Activated T-helper 2 cell treated with anti-CD3 and anti-CD28 coated beads, Interferon-gamma antibody, Interleukin-2, Interleukin-4, amounts not matched to agents 10 μg/mL and 5 μg/mL and 100 μg/mL, durations not matched to agents 14 hours and 24 hours and 36 hours (primary cell): ENCODE measurements at places on chromosomes 3 and 15.

GRCh38 chr3:185823078-185824044, 1.5 kb downstream of the IGF2BP2 start:
- DNase-seq: no peak

DNA sequence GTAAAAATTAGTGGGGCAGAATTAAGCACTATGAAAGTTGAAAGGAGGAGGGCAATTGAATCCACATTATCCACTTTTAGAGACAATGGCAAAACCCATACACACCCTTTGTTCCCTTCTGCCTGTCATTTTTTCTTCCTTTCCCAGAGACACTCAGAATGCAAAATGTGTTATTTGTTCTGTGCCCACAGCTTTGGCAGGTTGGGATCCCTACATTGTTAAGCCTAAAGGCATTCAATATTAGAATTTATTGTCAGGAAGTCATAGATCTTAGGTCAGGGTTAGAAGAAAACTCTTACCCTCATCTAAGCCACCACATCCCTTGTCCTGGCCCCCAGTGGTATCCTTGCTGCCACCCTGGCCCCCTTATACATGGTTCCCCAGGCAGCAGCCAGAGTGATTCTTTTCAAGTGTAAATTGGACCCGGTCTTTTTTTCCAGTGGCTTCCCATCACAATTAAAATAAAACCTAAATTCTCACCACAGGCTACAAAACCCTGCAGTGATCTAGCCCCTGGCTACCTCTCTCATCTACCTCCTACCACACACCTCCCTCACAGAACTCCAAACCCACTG, 470.1 kb upstream of the ATP11B start:
- DNase-seq: no peak

DNA sequence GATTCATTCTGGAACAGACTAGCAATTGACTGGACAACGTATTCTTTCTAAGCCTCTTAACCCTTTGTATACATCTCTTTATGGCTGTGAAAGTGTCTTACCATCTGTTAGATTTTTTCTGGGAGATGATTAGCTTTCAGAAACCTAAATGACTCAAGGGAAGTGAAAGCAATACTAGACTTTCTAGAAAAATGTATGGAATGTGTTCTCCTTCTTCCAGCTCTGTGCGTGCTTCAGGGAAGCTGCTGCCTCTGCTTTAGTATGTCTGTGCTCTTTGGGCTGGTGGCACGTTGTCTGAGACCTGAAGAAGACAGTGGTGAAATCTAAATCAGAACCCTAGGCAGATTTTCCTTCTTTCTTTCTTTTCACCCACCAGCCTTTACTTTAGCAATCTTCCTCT, 89.5 kb downstream of the ITPR1 start:
- no peak for DNase-seq

DNA sequence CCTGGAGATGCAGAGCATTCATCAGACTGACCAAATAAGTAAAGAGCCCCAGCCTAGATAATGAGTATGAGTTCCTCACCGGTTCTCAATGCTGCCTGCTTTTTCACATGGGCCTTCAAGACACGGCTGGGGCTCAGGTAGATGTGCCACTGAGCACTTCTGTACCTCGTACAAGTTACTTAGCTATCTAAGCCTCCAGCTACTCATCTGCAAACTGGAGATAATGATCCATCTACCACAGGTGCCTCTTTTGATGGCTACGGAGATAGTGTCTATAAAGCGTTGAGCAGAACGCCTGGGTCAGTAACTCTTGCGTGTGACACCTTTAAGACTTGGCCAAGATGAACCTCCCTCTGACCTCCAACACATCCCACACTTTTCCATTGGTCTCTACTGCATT, 56.3 kb downstream of the CCR4 start:
- peak; percentile 47 for DNase-seq

DNA sequence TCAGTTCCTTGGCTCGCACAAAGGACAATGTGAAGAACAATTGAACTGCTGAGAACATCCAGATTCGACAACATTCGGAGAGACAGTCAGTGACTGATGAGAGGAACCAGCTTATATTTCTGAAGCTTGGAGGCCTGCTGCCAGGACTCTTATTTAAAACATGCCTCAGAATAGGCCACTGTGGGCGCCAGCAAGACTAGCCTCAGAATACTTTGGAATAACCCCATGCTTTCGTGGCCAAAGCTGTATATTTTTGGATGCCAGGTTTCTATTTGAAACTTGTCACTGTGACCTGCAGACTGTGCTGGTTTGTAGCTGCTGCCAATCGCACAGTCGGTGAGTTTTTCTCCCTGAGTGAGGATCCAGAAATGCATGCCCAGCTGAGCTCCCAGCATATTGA, 129.9 kb upstream of the UBE3A start:
- no peak for DNase-seq

GRCh38 chr3:158908187-158908734, 106.4 kb downstream of the MFSD1 start:
- DNase-seq: no peak

DNA sequence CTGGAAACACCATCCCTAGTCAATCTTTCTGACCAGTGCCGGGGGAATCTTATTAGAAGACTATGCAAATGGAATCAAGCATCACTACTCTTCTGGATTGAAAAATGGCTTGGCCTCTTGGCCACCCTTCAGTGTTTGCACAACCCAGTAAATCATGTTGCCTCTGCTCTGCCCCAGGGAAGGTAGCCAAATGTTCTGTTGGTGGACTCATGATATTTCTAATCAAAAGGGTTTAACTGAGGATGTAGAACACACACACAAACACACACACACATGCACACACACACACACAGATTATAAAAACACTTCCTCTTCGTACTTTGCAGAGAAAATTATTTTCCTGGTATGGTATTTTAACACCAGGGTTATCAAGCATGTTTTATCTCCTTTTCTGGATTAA, 7.9 kb downstream of the RBP2 start:
- DNase-seq: no peak

DNA sequence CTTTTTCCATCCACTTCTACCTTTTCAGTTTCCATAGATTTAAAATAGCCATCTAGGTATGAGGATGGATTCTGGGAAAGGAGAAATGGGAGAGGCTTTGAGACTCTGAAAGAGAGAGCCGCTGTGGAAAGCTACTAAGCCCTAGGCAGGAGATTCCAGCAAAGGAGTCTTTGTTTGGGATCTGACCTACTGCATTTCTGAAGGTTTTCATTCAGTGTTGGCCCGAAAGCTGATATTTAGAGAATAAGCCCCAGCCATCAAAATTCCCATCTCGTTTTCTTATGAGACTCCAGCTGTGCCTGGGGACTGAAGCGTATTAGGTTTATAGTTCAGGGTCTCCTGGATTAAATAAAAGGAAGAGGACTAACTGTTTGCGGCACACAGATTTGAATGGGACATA, 19.5 kb downstream of the LIPH start:
- DNase-seq: no peak

DNA sequence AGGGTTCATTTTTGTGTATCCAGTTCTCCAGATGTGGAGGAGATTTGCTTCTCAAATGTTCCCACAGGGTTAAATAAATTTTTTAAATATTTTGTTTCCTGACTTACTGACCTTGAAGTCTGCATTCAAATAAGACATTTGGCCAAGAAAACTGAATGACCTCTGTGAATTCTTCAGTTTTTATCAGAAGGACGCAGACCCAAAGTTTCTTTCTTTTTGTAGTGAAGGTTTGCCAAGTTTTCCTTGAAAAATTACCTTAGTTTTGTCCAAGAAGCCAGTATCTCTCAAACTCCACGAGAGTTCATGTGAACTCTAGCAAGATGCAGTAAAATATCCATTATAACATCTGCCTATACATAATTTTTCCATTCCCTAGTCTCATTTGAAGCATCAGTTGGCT, 202.9 kb downstream of the ZMAT3 start:
- no peak for DNase-seq

DNA sequence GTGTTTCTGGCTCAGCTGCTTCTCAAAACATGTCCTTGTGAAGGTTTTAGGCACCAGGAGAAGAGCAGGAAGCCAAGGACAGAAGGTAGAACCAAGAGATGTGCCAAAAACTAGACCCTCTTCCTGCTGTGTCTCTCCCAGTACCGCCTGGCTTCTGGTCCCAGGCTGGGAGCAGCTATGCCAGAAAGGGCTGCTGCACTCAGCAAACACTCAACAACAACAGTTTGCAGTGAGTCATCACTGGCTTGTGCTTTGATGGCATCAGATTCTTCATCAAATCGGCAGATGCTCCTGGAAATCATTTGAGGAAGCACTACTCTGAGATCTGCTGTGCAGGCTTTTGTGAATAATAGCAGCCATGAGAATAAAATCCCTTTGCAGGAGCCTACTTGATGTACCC, 63.2 kb downstream of the DGKG start:
- no peak for DNase-seq

DNA sequence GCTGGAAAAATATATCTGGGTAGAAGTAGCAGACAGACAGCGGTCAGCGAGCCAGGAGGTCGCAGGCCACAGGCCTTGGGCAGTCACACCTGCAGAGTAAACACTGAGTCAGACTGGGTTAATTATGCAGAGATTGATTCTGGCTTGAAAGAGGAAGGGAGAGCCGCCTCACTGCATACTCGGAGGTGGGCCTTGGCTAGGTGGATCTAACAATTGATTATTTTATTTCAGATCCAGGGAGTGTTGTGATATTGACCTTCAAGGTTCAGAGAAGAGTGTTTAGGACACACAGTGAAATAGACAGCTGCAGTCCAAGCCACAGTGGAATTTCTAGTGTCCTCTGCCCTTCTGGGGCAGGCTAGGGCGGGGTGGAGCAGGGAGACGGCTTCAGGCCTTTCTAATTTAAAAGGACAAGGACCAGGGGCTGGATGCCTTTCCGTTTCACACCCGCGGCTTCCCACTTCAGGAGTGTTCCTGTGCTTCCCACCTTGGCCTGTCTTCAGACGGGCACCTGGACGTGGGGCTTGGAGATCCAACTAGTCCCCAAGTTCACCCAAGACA, 237.3 kb downstream of the XXYLT1 start:
- DNase-seq: no peak

GRCh38 chr15:64134345-64134829, 17.1 kb upstream of the SNX22 start:
- DNase-seq: no peak

- DNase-seq: no peak
Measured at GRCh38 chr3:174857301-174857700, 1.8 kb upstream of the NAALADL2 start.

DNA sequence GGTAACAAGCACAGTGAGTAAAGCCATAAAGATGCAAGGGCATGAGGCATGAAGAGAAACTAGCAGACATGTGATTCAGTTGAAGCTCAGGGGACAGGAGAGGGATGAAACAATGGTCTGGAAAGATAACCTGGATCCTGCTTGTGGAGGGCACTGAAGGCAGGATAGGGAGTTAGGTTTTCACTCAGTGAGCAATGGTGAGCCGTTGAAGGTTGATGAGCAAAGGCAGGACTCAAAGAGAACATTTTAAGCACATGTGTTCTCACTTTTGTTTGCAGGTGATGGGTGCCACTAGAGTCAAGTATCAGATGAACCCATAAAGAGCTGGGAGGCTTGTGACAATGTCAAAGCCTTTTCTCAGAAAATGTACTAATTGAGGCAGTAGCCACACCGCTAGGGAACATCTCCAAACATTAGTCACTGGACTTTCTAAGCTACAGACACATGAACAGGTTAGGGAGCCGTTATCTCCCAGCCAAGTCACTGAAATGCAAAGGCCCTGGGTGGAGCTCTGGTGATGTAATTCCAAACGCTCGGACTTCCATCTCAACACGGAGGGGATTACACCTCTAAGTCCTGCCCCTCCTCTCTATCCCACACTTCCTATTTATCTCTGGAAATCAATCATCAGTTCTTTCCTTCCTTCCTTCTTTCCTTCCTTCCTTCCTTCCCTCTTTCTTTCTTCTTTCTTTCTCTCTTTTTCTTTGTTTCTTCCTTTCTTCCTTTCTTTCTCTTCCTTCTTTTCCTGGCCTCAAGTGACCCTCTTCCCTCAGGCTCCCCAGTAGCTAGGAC, 22.7 kb downstream of the KLHL6 start:
- no peak for DNase-seq

DNA sequence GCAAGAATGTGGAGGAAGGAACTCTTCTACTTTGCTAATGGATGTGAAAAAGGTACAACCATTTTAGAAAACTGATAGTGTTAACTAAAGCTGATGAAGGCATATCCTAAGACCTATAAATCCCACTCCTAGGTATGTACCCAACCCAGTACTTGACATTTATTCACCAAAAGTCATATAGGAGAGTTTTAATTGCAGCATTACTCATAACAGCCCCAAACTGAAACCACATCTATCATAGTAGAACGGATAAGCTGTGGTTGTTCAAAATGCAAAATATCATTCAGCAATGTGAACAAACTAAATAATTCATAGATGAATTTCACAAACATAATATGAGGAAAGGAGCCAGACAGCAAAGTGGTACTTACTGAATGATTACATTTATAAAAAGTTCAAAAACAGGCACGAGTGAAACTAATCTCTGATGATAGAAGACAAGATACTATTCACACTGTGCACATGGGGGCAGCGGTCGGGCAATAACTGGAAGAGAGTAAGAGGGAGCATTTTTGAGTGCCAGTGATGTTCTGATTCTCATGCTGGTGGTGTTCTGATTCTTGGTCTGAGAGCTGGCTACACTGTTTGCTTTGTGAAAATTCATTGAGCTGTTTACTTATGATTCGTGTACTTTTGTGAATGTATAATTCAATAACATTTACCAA, 34.3 kb downstream of the GOLIM4 start:
- no peak for DNase-seq

- DNase-seq: no peak
Measured at GRCh38 chr3:29090912-29091597, 189.8 kb upstream of the RBMS3 start.

DNA sequence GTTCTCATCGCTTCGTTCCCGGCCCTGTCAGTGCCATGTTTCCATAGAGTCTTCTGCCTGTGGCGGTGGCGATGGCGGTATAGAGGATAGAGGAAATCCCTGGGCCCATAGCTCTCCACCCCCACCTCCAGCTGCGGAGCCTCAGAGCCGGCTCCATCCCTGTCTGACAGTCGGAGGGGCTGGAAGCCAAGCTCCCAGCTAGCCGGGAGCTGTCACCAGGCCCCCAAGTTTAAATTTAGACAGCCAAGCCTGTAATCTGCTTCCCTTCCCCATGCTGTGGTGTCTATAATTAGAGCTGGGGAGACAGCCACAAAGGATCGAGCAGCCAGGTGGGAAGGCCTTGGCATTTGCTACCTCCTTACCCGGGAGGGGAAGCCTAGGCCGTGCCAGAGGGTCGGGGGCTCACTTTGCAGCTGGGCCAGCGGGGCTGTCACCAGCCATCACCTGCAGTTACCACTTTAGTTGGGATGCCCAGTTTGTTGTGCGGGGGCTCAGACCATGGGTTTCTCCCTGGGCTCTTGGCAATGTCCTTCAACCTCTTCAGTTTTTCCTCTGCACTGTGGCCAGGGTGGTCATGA, 56.3 kb upstream of the SEC13 start:
- DNase-seq: no peak
